ENCODE measurements at places on chromosomes 2 and 18. TPM values are rescaled to one million over a fixed set of nuclear protein-coding genes. Genes with fewer than 3 reads are reported as not detected.
A peak's percentile ranks its signal among the peaks of the same experiment; 100 is the strongest.

Gene AGXT
- total RNA-seq, result not detected

DNA sequence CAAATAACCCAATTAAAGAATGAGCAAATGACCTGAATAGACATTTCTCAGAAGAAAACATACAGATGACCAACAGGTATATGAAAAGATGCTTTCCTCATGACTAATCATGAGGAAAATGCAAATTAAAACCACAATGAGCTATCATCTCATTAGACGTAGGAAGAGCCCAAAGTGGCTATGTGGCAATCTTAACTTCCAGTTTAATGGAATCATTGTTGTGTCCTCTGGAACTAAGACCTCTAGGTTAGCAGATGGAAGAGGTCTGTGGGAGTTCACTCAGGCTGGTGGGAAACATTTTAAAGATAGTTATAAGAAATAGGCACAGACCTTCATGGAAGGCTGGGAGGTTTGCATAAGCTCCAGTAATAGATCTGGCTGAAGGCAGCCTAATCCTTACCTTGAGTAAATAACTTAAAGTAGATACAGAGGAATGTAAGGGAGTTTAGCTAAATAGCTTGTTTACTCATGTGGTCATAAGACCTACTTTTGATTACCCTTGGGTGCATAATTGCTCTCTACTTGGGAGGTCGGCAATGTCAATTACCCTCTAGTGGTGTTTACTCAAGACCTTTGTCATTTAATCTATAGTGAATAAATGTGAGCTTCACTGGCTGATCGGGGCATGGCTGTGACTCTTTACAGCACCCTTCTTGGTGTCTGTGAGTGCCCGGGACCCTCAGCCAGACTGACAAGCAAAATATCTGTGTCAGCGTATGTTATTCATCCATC is 119.0 kb downstream of the GULP1 start:
- DNase-seq, result no peak

Gene CD302
- total RNA-seq, result 23.0 TPM

DNA sequence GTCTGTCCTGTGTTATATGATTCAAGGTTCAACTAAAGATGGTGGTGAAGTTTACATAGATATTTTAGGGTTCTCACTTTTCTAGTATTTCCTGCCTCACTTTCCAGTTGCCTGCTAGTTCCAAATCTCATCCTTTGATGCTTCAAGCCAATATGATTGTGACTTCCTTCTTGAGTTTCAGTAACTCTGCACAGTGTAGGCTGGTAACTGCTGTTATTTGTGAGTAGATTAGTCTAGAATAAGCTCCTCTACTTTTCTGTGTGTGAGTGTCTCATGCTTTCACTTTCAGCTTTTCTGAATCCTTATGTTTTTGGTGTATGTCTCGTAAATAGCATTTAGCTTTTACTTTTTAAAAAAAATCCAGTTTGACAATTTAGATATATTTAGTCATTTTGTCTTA is 42.6 kb downstream of the GALNT1 start:
- DNase-seq, result no peak

Gene SLC30A3
- total RNA-seq, result 0.09 TPM

DNA sequence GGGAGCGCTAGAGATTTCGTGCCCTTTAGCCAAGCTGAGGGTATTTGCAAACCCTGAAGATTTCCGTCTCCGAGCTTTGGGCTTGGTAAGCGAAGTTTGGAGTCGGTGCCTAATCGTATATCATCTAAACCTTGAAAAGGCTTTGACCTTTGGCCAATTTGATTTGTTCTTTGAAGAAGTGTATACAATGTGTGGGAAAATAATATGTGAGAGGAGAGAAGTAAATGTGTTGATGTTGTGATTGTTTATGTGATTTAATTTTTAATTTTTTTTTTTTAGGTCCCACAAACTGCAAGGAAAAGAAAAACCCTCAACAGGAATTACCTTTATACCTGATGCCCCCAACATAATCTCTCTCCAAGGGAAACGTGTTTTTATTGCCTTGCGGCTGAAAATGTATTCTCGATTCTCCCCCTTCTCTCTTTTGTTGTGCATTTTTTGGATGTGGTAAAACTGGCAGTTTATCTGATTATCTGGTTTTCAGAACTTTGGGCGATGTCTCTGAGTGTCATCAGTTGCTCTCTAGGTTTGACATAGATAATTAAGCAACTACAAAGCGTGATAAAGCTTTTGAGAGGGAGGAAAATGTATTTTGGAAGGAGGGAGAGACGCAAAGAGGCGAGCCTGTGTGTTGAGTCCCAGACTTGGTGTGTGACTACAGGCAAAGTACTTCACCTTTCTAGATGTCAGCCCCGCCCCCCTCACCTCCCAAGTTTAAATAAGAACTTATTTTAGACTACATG is 912 bp upstream of the FBXO11 start:
- peak; percentile 27 for DNase-seq

DNA sequence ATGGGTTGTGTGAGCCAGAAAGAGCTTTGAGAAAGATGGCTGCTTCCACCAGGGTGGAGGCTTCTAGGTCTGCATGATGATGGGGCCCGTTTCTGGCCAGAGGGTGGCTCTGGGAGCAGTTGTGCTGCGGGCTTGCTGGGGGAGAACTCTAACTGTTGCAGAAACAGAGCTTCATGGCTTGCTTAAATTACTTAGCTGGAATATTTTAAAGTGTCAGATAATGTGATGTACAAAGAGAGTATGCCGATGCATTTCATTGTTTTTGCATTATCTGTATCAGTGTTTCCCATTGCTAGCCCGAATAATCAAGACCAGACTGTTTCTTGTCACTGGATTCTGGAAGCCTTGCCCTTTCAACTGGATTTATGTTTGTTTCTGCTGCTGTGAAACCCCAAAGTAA is 6.3 kb upstream of the DRC1 start:
- DNase-seq, result no peak

Gene TUBB6
- total RNA-seq, result 358 TPM

DNA sequence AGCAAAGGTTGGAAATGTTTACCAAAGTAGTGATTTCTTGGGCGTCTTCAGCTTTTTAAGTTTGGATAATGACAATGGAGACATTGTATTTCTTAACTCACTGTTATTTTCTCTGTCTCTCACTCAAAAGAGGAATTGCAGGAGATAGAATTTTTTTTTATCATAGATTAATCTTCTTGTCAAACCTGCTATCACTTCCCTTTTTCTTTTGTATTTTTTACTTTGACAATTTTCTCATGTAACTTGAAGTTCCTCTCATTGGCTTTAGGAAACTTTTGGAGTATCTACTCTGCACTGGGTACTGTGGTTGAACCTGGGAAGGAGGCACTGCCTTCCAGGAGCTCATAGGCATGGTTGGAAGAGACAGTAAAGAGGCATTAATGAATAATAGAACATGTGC is 489.1 kb downstream of the CNTNAP5 start:
- DNase-seq, result no peak

GRCh38 chr2:2793925-2794560 is 463.0 kb upstream of the MYT1L start:
- DNase-seq, result no peak

Gene DSG2
- 5.6 TPM for total RNA-seq

DNA sequence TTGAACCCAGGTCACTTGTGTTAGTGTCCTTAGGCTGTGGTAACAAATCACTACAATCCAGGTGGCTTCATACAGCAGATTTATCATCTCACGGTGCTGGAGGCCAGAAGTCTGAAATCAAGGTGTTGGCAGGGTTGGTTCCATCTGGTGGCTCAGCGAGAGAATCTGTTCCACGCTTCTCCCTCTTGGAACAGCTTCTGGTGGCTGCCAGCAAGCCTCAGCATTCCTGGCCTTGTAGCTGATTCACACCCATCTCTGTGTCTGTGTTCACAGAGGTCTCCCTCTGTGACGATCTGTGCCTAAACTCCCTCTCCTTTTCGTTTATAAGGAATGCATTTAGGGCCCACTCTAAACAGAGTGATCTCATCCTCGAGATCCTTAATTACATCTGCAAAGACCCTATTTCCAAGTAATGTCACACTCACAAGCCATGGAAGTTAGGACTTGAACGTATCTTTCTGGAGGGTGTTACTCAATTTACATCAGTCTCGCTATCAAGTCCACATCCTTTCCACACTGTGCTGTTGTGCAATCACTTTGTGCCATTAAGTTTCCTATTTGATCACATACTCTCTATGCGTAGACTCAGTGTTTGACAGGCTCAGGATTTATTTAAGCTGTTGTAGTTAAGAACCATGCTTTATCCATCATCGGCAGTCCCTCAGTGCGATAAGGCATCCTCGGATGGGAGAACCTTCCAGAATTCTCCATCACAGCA is 164.4 kb downstream of the SOCS6 start:
- no peak for DNase-seq

Gene PFN4
- 1.7 TPM for total RNA-seq

Gene DHRS9
- total RNA-seq, result not detected

DNA sequence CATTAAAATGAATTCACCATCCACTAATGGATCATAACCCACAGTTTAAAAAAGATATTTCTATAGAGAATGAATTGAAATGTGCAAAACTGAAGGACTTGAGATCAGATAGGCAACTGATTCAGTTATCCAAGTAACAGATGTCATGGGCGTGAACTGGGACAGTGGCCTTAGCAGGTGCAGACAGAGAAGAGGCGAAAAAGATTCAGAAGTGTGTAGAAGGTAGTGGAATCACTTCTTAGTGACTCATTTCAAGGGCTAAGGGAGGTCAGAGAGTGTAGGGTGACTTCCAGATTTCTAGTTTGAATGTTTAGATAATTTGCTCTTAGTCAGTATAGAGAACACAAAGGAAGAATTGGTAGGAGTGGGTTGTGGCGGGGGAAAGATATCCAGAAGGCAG is 79.7 kb downstream of the EHBP1 start:
- DNase-seq, result peak; percentile 29

Gene REG3A
- not detected for total RNA-seq

DNA sequence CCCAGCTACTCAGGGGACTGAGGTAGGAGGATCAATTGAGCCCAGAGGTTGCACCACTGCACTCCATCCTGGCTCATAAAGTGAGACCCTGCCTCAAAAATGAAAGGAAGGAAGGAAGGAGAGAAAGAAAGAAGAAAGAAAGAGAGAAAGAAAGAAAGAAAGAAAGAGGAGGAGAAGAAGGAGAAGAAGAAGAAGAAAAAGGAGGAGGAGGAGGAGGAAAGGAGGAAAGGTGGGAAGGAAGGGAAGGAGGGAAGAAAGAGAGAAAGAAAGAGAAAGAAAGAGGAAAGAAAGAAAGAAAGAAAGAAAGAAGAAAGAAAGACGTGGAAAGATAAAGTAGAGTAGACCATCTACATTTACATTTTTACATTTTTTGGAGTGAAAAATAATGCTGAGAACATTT is 39.8 kb downstream of the FAM124B start:
- no peak for DNase-seq

DNA sequence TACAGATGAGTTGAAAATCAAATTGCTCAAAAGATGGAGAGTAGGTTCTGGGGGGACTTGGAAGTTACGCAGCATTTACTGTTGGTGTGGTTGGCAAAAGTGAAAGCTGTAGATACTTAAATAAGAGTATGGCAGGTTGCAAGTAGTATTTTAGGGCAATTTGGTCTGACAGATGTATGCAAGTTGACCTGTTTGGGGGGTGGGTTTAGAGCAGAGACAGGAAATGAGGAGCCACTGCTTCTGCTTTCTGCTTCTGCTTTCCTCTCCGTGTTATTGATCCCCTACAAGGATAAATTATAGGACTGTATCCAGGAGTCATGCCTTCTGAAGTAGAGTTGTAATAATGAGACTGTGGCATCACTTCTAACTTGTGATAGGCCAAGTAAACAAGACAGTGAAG is 71.2 kb downstream of the EPAS1 start:
- DNase-seq, result no peak

Gene C2orf72
- total RNA-seq, result not detected

Gene NEURL3
- not detected for total RNA-seq

DNA sequence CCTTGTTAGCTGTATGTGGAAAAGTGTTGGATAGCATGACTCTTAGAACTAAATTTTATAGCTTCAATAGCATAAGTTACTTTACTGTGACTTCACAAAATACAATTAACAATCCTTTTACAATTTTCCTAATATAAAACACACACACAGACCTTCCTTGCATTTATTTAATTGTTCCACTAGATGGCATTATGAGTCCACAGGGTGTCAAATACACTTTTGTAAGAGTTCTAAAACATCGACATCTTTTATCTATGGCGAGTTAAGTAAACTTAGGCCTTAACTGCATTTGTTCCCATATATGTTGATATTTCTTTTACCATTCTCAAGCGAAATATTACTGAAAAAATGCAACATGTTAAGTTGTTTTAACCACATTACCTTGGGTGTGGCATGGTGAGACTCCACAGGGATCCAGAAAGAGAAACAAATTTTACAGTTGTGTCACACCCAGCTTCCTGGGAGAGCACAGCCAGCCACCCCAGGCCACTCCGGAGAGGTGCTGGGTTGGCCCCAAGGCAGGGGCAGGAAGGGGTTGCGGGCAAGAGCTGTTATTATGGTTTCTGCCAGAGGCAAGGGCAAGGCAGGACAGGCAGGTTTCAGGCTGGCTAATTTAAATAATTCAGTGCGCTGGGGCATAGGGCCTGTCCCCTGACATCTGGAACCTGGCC is 312.4 kb upstream of the MC4R start:
- DNase-seq, result peak; percentile 58

Gene UPP2
- total RNA-seq, result not detected

DNA sequence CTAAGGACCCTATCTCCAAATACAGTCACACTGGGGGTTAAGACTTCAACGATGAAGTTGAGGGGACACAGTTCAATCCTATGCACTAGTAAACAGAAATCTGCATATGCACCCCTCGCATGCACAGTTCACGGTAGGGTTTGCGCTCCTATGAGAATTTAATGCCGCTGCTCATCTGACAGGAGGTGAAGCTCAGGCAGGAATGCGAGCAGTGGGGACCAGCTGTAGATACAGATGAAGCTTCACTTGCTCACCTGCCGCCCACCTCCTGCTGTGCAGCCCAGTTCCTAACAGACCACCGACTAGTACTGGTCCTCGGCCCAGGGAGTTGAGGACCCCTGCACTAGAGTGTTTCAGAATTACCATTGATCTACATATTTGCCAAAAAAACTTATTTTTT is 40.0 kb upstream of the FAHD2A start:
- DNase-seq, result no peak

DNA sequence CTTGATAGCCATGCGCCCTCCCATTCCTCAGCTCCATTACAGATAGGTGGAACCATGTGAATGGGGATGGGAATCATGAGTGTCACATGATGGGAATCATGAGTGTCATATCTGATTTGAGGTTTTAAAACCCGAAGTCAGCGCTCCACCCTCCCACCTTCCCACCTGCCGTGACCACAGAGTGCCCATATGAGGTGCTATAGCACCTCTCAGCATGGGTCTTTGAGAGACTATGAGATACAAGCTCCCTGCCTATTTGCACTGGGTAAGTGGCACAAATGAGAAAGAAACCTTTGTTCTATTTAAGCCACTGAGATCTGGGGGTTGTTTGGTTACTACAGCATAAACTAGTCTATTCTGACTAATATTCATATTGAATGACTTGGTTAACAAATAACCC is 78.5 kb upstream of the PTPRM start:
- no peak for DNase-seq

Gene LRRTM4
- total RNA-seq, result 1.5 TPM

All from fibroblast of the aortic adventitia (primary cell).